ENCODE measurements at places on chromosomes 2 and 18. TPM values are rescaled to one million over a fixed set of nuclear protein-coding genes. Genes with fewer than 3 reads are reported as not detected.

- peak; percentile 73 for DNase-seq
Observed at GRCh38 chr18:31685097-31686082, 1.0 kb upstream of the B4GALT6 start.

DNA sequence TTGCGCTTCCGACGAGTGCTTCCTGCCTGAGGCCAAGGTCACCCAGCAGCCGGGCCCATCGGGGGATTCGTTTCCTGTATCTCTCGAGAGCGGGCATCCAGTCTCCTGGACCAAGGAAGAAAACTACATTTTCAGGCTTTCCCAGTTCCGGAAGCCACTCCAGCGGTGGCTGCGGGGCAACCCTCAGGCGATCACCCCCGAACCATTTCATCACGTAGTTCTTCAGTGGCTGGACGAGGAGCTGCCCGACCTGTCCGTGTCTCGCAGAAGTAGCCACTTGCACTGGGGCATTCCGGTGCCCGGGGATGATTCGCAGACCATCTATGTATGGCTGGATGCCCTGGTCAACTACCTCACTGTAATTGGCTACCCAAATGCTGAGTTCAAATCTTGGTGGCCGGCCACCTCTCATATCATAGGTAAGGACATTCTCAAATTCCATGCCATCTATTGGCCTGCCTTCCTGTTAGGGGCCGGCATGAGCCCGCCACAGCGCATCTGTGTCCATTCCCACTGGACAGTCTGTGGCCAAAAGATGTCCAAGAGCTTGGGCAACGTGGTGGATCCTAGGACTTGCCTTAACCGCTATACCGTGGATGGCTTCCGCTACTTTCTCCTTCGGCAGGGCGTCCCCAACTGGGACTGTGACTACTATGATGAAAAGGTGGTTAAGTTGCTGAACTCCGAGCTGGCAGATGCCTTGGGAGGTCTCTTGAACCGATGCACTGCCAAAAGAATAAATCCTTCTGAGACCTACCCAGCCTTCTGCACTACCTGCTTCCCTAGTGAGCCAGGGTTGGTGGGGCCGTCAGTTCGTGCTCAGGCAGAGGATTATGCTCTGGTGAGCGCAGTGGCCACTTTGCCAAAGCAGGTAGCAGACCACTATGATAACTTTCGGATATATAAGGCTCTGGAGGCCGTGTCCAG is 1.0 kb downstream of the MARS2 start:
- DNase-seq, result no peak

Gene UGT1A3
- not detected for total RNA-seq

DNA sequence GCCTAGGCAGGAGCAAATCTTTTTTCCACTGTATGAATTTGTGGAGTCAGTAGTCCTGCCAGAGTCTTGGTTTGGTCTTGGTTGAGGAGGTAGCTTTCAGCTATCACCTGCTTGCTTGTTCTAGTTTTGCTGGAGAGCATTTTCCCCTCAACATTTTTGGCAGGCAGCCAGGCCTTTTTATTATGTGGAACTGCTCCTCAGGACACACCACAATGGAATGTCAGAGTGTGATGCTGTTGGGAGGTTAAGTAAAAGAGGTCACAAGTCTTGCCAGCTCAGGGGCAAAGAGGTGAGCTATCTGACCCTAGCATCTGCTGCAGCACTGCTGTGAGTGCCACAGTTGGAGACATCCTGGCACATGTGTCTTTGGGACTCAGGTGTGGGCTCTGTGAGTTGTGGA is 258.0 kb downstream of the CNTNAP5 start:
- peak; percentile 54 for DNase-seq

- no peak for DNase-seq
Observed at GRCh38 chr2:120831086-120831485, 95.4 kb downstream of the GLI2 start.

- DNase-seq, result no peak
Observed at GRCh38 chr2:126781206-126781605, 117.5 kb upstream of the TEX51 start.
